CD4-positive, alpha-beta T cell treated with Interferon alpha-2 for 1 hour (primary cell): ENCODE measurements at places on chromosomes 5 and 9.

GRCh38 chr9:95100071-95100627, 217.4 kb downstream of the FANCC start:
- no peak for DNase-seq

GRCh38 chr9:33731142-33731541, 64.2 kb upstream of the PRSS3 start:
- no peak for DNase-seq

DNA sequence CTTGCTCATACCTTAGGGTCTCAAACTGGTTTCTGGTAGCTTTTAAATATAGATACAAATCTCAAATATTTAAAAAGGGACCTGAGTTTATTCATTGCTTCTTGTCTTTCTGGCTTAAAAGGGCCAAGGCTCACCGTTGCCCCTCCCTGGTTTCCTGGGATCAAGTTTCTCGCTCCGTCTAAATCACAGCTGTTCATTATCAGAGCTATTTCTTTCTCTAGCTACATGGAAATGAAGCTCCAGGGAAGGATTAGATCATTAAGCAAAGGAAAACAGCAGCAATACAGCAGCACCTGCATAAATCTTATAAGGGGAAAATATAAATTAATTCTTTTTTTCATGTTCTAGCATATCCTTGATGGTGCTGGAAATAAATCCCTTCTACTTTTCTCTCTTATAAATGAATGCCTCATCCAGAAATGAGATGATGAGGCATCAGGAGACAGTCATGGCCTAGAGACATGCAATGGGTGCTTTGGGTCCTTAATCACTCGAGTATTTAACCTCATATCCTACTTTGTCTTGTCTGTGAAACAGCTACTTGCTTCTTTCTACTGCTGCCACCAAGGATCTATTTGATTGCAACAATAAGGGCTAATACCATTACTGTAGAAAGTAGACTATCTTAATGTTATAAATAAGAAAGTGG, 320.1 kb downstream of the TRPM3 start:
- DNase-seq, result no peak

DNA sequence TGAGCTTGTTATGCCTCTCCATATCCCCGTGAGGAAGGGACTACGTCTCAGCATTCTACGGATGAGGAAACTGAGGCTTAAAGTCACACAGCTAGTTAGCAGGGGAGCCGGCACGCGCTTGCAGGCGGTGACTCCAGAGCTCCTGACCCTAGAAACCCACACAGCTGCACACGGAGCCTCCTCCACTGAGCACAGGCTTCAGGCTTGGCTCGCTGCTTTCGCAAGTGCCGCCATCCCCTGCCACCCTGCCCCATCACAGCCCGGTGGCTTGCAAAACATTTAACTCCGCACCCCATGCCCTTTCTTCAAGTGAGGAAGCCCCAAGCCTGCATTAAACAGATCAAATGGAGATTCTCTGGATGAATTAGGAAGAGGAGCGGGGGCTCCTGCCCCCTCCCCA, 138.3 kb downstream of the HSD17B3 start:
- no peak for DNase-seq

DNA sequence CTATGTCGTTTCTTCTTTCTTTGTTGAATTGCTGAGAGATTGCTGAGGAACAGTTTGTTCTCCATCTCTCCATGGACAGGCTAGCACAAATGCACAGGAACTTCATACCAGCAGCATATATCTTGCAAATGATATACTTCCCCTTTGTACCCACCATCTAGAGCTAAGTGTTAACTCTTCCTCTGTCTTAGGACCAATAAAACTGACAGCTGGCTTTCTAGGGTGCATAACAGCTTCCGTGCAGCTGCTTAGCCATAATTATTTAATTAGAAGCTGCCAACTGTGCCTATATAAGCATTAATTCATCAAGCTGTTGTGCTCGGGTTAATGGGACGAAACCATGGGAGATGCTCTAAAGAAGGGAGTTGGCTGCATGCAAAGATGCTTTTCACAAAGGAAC, 38.7 kb downstream of the KCTD16 start:
- no peak for DNase-seq
